Type B pancreatic cell (in vitro differentiated cells): ENCODE measurements at places on chromosomes 4 and X.

DNA sequence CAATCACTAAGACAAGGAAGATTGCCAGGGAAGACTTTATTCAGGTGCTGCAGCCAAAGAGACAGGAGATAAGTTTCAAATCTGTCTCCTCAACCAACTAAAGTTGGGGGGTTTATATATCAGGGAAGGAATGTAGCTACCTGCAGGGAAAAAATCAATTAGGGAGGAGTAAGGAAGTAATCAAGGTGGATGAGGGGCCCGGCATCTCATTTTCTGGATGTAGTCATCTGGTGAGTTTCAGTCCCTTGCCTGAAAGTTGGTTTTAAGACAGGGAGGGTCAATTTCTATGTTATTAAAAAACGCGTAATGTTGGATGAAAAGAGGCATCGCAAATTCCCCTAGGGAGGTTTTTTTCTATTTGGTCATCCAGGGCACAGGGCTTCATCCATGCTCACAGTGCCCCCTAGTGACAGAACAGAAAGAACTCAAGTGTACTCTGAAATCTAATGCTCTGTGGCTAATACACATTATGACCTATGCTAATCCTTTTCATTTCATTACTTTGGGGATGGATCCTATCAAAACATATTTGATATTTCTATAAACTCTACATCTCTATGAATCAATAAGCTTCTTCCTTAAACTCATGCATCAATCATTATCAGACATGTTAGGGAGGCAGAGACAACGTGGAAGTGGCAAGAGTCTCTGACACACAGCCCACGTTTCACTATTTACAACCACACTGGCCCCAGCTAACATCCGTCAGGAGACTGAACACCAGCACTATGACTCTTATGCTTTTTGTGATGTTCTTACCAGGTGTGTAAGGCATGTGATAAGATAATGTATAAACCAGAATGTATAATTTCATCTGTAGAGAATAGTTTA lies 1577.0 kb upstream of the TENM3 start:
- no peak for DNase-seq

DNA sequence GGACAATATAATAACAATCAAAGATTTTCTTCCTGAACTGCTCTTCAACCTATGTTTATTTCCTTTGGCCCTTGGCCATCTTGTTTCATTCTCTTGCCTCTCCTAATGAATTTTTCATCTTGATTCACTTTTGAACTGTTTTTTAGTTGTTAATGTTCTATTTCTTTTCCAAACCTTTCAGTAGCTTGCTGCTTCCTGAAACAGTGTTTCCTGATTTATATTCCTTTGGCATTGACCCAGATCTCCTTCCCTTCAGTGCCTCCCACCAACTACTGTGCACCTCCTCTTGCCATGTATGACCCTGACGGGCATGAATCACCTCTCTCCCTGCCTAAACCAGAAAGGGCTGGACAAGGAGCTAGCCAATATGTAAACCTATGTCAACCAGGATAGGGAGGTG lies 25.6 kb upstream of the SPP1 start:
- DNase-seq: no peak

DNA sequence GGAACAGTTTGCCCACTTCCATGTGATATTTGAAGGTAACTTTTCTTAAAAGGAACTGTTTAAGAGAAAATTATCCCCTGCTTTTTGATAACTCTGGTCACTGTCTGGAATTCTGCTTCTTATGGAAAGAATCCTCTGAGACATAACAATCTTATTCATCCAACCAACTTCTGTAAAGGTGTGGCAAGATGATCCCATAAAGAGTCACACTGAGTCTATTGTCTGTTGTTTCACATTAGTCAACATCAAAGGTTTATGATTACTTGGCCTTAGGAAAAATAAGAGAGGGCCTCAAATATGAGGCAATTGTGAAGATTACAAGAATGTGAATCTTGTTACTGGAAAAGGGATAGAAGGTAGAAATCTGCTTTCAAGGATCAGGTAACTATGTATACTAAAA lies 88.0 kb upstream of the MAGEB18 start:
- no peak for DNase-seq

DNA sequence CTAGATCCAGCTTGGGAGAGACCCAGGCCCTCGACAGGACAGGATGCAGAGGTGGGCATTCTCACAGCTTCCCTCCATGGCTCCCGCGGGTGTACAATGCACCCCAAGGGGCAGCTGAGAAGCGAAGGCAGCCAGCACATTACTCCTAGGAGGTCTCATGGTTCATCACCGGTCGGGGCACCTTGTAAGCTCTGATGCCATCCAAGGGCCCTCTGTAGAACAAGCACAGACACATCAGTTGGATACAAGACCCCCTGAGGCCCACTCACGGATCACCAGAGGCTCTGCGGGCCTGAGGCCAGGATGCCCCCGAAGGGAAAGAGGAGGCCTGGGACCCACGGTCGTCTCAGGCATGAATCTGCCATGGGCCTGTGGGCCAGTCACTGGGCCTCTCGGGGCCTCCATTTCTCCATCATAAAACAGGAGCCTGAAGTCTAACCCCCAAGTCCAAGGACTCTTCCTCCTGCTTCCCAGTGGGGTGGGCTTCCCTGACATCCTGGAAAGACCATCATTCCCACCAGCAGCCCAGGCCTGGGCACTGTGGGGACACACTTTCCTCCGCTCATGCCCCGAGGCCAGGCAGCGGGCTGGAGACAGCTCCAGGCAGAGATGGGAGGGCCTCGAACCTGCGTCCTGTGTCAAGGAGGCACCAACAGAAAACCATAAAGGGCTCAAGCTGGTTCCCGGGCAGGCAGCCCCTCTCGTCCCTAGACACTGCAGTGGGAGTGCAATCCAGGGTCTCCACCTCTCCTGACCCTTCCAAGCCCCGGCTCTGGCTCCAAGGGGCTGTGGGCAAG lies 20.1 kb downstream of the HMX1 start:
- DNase-seq: no peak

DNA sequence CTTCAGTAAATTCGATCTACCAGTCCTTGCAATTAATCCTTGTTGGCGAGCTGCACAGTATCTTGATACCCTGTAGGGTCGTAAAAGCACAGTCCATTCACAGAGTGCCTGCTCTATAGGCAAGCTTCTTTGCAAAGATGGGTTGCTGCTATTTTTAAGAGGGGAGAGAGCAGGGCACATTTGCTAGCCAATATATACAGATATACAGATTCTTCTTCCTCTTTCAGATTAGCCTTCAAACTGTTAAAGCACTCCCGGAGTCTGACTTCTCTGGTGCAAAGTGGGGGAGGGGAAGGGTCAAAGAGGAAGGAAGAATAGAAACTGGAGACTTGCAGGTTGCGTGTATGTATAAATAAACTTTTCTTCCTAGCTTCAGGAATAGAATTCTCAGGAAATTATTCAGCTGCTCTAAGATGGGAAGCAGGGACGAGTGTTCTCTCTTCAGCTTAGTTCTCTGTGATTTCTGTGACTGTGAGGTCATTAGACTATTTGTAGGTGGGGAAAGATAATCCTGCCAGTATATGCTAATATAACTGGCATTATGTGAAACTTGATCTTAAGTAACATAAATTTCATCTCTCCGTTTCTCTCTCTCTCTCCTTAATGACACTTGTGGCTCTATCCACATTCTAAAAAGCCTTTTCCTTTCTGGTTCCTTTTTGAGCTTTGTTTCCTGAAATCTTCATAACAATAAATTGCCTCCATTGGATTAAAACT lies at the start of gene CYSLTR1:
CYSLTR1 (minus strand) TSS at position 242 of the 717 bp plus-strand sequence. CDS start 53,865 bp downstream, outside the sequence.
- DNase-seq: no peak

DNA sequence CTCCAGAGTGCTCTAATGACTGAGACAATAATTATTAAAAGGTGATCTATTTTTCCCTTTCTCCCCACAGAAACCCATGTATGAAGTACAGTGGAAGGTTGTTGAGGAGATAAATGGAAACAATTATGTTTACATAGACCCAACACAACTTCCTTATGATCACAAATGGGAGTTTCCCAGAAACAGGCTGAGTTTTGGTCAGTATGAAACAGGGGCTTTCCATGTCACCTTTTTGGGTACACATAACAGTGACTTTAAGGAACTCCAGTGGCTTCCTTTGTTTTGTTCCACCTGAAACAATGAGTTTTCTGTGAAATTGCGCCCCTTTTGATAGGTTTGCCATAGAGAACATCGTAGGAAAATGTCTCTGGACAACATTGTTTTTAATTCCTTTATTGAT lies 69.6 kb downstream of the KIT start:
- DNase-seq: no peak

DNA sequence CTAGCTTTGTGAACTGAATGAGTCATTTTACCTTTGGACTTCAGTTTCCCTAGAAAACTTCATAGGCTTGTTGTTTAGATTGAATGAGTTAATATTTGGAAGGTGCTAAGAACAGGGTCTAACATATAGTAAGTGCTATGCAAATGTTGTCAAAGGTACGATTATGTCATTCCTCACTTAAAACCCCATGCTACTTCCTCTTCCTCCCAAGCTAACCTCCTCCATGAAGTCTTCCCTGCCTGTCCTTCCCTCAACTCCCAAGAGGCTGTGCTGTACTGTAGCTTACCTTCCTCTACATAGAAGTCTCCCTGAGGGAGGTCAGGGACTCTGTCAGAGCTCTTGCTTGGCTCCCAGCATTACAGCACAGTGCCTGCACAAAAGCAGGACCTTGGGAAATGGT lies 103.4 kb upstream of the PJA1 start:
- DNase-seq: no peak
